GDM1 (cell line): ENCODE measurements at places on chromosomes 5 and 9.

DNA sequence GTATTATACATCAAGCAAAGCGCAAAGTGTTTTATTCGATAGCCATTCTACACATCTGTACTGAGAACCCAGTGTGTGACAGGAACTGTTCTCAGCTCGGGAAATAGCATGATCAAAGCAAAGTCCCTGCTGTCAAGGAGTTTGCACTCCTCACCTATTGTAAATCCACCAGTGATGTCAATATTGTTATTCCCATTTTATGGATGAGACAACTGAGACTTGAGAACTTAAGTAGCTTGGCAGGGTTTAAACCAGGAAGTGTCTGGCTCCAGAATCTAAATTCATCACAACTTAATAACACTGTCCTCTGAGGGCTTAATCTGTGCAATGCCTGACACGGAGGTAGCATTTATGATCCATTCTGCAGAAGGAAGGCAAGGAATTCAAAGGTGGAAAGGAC lies 50.7 kb downstream of the ADAM19 start:
- DNase-seq: no peak

DNA sequence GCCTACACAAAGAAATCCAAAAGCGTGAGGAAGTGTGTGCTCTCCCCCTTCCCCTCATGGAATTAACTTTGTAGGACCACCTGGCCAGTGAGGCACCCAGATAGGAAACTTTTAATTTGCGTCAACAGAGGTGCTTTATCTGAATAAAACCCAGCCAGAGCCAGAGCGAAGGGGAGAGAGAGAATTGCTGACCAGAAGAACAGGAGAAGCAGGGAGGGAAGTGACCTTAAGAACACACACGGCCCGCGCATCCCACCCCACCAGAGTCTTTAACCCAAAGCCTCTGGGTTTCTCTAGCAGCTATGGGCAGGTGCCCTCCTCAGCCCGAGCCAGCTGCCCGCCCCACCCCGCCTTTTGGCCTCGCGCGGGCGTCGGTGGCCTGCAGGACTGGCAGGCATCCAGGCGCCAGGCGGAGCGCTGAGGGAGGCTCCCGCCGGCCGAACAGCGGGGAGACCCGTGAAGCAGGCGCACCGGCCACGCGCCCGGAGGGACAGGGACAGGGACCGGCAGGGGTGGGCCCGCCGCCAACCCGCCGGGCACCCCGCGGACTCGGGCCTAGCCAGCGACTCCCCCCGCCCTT lies 580 bp downstream of the ERAP1 start:
- peak; percentile 48 for DNase-seq

- DNase-seq: no peak
Measured at GRCh38 chr5:1555011-1555807, 31.4 kb upstream of the LPCAT1 start.

DNA sequence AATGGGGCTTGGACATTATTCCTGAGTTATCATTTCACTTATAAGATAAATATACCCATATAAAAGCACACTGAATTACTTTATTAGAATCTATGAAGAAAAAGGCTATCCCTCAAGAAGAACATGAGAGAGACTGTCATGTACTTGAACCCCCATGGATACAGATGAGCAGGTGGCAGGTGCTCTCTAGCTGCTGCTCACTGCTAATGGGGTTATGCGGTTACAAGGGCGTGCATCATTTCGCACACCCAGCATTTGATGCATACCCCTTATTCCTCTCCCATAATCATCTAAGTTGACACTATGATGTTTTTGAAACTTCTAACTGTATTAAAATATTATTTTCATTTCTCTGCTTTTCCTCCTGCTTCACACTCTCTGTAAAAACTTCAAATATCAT lies 16.4 kb downstream of the ITK start:
- DNase-seq: no peak

- DNase-seq: no peak
Measured at GRCh38 chr9:136268318-136268717, 22.7 kb upstream of the QSOX2 start.

GRCh38 chr5:171401167-171401947 lies 13.7 kb downstream of the NPM1 start:
- no peak for DNase-seq

- DNase-seq: peak; percentile 21
Measured at GRCh38 chr9:19456996-19457692, 48.3 kb downstream of the ACER2 start.

- DNase-seq: no peak
Measured at GRCh38 chr9:137487454-137488326, 28.6 kb upstream of the NSMF start.

GRCh38 chr9:124010665-124011321 lies 775 bp upstream of the LHX2 start:
- no peak for DNase-seq

- DNase-seq: no peak
Measured at GRCh38 chr5:116387738-116388137, 186.9 kb downstream of the SEMA6A start.

DNA sequence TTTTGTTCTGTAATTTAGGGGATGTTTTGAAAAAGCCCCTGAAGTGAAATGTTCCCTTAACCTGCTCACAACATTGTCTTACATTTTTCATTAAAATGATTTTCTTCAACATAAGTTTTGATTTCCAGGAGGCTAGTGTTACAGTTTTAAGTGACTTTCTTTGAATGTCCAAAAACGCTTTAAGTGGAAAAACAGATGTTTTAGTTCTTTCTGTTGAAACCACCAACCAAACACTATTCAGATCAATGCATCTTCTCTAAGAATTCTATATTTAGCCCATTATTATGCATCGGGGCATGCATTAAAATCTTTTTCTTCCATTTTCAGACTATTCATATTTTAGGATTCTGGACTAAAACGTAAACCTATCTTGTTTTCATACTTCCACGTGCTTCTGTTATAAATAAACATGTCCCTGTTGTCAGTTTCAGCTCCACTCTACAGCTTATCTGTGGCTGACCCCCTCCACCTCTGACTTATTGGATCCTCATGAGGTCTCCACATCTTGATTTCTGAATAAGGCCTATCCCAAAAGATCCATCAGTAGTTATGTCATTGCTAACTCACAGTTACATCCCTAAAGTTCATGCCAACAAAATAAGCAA lies 882.3 kb upstream of the SEMA6A start:
- no peak for DNase-seq

GRCh38 chr5:102762562-102763227 lies 7.6 kb downstream of the PAM start:
- no peak for DNase-seq

GRCh38 chr5:65535529-65535987 lies 27.4 kb downstream of the CENPK start:
- DNase-seq: no peak

GRCh38 chr9:14766299-14766698 lies 43.8 kb upstream of the CER1 start:
- DNase-seq: no peak

DNA sequence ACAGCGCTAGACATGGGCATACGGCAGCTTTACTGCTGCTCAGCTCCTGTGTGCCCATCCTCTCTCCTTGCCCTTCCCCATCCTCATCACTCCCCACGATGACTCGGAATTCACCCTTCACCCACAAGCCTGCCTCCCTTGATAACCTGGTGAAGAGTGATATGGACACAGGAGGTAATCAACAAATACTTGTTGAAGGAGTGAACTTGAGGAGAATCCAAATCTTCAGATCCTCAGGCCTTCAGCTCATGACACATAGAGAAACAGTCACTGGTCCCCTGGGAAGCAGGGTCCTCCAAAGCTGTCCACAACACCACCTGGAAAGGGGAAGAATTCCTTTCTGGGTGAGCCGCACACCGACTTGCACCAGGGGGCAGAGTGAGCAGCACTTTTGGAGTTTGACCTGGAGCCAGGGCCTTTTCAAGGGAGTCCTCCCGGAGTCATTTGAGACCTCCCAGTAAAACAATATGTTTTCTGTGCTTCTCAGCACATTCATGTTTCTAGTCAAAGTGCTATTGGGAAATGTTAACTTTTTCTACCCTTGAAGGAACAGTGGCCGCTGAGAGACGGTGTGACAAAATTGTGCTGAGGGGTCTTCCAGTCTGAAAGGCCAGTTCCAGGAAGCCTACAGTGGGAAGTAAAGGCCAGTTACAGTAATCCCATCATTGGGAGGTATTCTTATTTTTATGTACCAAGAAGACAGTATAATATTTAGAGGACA lies 332.3 kb downstream of the CWC27 start:
- peak; percentile 34 for DNase-seq

DNA sequence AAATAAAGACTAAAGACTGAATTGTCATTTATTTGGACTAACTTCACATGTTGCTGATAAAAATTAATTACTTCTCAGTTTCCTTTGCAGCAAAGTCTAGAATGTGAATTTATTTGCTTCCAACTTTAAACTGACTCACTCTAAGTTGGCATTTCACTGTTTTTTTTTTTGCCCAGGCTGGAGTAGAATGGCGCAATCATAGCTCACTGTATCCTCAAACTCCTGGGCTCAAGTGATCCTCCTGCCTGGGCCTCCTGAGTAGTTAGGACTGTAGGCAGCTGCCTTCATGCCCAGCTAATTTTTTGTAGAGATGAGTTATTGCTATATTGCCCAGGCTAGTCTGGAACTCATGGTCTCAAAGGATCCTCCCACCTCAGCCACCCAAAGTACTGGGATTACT lies 3.5 kb downstream of the CCNB1 start:
- no peak for DNase-seq

DNA sequence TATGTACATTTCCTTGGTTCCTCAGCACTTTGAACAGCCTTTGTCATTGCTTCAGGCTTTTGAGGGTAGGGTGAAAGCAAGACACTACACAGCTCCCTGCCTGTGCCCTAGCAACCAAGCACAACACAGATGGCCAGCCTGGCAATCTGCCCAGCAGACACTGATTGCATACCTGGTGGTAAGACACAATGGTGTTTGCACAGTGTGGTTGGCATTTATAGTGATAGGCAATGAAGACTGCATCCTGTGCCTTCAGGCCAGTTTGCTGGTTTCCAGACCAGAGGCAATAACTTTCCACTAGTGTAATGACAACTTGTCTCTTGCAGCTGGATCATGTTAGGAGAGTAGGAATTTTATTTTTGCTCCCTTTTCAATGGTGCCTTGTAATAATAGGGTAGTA lies 144.5 kb upstream of the TNC start:
- DNase-seq: no peak
